ENCODE measurements at places on chromosomes 1 and 21.

GRCh38 chr1:207565546-207566468, 69.8 kb downstream of the CR1 start:
- DNase-seq = no peak

DNA sequence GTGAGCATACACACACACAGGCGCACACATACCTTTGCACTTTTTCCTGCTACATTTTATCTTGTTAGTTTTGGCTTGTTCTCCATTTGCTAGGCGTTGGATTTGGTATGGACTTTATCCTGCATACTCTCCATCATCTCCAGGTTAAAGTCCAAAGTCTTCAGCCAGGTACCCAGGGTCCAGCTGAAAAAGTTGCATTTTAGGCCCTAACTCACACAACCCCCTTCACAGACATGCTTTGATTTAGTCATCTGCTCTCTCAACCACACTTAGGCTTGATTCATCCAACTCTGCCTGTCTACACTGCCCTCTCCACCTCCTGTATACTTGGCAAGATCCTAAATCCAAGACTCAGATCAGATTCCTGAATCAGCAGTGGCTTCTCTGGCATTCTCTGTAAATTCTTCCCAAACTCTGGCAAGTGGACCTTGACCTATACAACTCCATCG, 10.7 kb upstream of the LAMB3 start:
- DNase-seq = no peak

DNA sequence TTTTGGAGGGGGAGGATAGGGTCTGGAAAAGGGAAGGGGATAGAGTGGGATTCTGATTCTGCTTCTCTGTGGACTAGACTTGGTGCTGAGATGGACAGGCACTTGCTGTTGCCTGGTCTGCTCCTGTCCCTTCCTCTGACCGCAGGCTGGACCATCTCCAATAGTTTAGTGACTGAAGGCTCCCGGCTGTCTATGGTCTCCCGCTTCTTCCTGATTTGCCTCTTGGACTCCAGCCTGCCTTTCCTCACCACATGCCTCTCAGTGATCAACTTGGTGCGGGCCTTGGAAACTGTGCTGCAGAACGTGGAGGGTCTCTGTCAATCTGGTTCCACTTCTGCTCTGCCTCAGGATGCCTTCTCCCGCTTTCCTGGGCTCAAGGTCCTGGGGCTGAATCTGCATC, 6.3 kb upstream of the ZSCAN20 start:
- no peak for DNase-seq

DNA sequence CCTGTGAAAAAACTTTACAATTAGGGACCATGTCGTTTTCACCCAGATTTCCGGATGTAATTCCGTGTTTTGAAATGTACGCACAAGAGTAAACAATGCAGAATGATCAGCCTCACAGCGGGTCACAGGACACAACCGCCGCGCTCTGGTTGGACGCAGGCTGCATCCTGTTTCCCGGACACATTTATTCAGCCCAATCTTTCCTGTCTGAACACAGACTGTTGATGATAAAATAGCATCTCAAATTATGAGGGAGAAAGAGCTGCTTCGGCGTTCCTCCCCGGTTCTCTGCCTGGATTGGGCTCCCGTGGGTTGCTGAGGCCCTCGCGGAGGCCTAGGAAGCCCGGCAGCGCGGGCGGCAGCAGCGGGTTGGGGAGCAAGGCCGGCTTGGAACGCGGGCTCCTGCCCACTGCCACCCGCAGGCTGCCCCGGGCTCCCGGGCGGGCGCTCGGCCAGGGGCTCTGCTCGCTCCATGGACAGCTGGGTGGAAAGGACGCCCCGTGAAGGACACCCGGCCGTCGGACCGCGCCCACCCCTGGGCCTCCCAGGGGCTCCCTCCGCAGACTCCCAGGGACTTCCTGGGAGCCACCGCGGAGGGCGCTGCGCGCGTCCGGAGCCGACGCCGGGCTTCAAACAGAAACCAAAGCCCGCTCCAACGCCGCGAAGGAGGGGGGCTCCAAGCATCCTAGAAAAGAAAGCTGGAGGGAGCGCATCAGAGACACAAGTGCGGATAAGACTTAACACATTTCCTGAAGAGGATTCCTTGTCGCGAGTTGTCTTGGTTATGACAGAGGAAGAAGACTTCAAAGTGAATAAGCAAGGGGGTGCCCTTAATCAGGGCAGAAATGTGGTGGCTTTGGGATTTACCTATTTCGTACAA, 122.3 kb downstream of the ESRRG start:
- DNase-seq = no peak

GRCh38 chr1:25450891-25451290, 20.2 kb downstream of the MACO1 start:
- DNase-seq = no peak

DNA sequence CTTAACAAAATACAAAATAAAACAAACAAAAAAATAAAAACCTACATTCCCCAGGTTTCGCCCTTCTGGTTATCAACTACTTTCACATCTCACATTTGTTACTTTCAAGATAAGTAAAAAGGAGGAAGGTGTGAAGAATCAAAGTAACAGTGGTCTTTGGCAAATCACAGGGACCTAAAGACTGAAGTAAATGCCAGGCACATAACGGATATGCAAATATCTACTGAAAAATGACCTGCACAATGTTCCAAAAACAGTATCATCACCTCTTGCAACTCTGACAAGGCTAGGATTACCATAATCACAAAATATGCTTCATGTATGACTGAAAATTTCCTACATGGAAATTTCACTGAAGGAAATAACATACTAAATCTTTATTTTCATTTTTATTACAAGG, 29.3 kb downstream of the COP1 start:
- DNase-seq = no peak

- DNase-seq = no peak
Measured at GRCh38 chr1:178702146-178702545, 22.9 kb upstream of the RALGPS2 start.

- no peak for DNase-seq
Measured at GRCh38 chr1:99587008-99587407, 58.9 kb upstream of the PALMD start.

DNA sequence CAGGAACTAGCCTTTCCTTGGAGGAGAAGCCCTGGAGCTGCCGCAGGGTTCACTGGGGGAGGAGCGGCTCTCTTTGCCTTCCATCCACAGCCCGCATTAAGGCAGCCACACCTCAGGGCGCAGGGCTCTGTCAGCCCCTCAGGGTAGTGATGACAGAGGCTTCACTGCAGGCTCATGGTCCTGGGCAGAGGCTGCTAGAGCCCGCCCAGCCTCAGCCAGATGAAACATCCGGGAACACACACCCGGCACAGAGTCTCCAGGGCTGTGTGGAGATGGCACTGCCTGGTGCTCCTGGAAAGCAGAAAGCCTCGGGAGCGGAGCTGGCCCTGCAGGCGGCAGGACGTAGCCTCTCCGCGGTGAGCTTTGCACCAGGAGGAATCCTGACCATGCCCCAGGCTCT, 29.4 kb upstream of the PEX10 start:
- no peak for DNase-seq

DNA sequence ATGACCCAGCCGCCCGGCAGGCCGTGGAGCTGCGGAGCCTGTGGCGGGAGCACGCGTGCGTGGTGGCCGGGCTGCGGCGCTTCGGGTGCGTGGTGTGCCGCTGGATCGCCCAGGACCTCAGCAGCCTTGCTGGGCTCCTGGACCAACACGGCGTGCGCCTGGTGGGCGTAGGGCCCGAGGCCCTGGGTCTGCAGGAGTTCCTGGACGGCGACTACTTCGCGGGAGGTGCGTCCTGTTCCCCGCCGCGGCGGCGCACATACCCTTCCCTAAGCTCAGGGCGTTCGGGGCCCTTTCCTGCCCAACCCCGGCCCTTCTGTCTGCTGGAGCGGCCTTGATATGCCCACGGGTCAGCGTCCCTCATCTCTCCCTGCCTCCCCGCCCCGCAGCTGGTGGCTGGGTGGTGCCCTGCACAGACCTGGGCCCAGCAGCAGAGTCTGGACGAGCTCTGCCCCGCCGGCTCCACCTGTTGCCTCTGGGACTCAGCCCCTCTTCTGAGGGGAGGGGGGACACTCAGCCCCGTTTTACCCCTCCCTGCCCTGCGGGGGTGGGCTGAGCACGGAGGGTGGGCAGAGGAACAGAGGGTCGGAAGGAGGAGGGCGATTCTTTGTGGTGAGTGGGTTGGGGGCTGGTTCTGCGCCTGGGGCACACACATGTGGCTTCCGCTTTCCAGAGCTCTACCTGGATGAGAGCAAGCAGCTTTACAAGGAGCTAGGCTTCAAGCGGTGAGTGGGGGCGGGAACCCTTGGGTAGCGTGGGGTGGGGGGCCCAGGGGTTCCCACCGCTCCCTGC, 688 bp downstream of the PRXL2B start:
- peak; percentile 56 for DNase-seq

DNA sequence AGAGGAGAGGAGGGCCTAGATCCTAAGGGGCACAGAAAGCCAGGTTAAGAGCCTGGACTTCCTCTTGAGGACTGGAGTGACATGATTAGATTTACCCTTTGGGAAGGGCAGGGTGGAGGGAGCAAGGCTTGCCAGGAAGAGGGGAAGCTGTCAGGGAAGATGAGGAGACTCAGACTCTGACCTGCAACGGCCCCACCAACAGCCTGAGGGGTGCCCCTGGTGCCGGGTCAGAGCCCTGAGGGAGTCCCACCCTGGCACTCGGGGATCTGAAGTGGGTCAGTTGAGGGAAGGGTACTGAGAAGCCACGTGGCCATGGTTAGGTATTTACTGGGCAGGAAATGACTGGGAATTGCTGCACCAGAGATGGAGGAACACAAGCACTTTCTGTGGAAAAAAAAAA, 9.8 kb downstream of the ECE1 start:
- no peak for DNase-seq

DNA sequence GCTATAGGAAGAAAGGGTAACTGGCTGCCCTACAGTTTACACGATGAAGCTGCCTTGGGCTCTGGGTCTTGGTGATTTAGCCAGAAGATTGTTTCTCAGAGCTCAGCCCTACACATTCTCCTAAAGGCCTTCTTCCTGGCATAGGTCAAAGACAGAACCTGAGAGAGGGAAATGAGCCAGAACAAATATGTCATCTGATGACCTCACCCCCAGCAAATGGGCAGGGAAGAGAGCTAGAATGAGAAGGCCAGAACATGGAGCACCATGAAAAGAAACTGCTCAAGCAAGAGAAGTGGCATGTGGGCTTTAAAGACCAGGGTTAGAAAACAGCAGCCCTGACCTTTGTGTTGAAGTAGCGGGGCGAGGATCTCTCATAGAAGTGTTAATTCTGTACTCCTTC, 5.5 kb upstream of the ILDR2 start:
- DNase-seq = no peak

DNA sequence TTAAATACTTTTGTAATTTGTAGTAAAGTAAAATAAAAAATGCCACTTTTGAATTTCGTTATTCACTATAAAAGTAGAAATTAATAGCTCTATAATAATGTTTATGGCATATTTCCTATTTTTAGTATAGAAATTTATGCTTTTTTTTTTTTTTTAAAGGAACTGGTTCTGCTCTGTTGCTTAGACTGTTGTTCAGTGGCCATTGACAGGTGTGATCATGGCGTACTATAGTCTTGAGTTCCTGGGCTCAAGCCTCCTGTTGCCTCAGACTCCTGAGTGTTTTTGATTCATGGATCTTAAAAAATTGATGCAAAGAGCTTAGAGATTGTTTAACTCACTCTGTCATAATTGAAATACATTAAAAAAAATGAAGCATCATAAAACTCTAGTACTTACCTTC, 53.6 kb downstream of the RPS6KC1 start:
- no peak for DNase-seq

- no peak for DNase-seq
Measured at GRCh38 chr1:226964611-226965486, 24.8 kb downstream of the COQ8A start.

DNA sequence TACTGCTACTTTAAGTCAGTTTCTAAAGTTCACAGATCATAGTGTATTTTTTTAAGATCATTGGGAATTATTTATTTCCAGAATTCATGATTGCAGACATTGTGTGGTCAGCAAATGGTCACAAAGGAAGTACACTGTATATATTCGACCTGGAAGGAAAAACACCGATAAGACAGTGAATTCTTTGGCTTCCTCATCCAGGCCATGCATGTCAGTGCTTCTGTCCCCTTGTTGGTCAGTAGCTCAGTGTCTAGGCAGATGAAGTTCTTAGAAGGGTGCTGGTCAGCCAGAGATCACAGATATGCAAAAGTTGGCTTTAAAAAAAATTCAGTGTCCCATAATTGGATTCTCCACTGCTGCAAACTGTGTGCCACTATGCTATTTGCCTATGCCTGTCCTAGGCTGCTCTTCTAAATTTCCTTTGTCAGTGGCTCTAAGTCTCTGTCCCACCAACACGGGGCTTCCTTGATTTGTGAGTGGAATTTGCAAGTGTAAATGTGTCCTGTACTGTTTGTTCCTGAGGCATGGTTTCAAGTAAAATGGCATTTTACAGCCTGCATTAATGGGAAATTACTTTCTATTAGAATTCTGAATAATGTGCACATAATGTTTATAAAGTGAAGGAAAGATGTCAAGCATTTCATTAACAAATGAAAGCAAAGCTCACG, 12.0 kb upstream of the VAMP4 start:
- DNase-seq = no peak

DNA sequence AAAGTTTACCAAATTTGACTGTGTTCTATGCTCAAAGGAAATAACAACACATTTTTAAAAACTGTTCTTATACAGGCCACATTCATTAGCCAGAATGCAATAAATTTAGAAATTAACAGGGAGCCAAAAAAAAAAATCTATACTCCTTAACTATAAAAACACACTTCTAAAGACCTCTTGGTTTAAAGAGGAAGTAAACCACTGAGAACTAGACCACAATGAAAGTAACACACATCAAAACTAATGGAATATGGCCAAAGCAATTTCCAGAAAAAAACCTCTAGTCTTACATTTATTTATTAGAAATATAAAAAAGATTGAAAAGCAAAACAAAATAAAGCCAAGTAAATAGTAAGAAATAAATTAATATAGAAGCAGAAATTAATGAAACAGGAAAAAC, 48.9 kb upstream of the GADD45A start:
- no peak for DNase-seq

DNA sequence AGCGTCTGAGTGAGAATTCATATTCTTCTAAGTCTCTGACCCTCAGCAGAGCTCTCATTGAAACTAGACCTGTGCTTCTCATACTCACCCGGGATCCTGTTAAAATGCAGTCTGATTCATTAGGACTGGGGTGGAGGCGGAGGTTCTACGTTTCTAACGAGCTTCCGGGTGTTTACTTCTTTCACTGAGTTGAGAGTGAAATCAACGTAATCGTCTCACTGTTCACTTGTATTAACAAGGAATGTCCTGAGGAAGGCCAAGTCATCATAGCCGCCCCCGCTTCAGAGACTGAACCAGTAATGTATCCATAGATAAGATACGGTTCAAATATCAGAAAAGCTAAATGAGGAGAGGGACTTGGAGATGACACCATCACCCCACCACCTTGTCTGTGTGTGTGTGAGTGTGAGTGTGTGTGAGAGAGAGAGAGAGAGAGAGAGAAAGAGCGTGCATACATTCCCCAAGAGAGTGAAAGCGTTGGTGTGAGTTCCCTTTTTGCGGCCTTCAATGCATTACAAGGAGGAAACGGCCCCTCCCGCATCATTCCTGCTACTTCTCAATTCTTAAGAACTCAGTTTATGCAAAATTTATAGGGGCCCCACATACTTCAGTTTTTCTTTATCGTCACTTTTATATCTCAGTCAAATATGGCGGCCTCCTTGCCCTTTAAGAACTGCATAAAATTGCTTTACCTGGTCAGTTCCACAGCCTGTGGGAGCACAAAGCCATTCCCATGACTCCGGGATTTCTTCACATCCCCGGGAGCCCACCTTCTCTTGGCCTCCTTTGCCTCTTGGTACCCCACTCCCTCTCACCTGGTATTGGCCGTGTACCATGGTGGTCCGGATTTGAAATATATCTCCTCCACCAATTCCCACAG, 19.8 kb downstream of the KMO start:
- DNase-seq = peak; percentile 28

GRCh38 chr1:171173069-171173468, 12.0 kb upstream of the FMO2 start:
- DNase-seq = no peak

- DNase-seq = no peak
Measured at GRCh38 chr1:20399606-20400180, 86.3 kb downstream of the CAMK2N1 start.

Measured in thymus (tissue), 14 donors.